ENCODE measurements at places on chromosomes 13 and 19. TPM values are rescaled to one million over a fixed set of nuclear protein-coding genes. Genes with fewer than 3 reads are reported as not detected.

- H3K4me1 ChIP-seq, result no peaks in the 10 kb centered on the region
- H3K36me3 ChIP-seq, result no peaks in the 10 kb centered on the region
- no peak overlapping the region for H3K27ac ChIP-seq
- DNase-seq, result no peak
- peaks cover 12% of the 10 kb centered on the region for H3K27me3 ChIP-seq
- no peak overlapping the region for H3K4me3 ChIP-seq
Measured at GRCh38 chr19:6500837-6501739, 1.0 kb downstream of the TUBB4A start.

GRCh38 chr13:113169277-113170272 lies 11.1 kb downstream of the PROZ start:
- no peaks in the 10 kb centered on the region for H3K27me3 ChIP-seq
- no peaks in the 10 kb centered on the region for H3K36me3 ChIP-seq
- H3K27ac ChIP-seq, result no peak overlapping the region
- H3K4me1 ChIP-seq, result no peaks in the 10 kb centered on the region
- no peak overlapping the region for H3K4me3 ChIP-seq
- DNase-seq, result peak; percentile 62

- DNase-seq, result no peak
- no peak overlapping the region for H3K27ac ChIP-seq
- no peaks in the 10 kb centered on the region for H3K36me3 ChIP-seq
- no peak overlapping the region for H3K4me3 ChIP-seq
- no peaks in the 10 kb centered on the region for H3K4me1 ChIP-seq
- no peaks in the 10 kb centered on the region for H3K27me3 ChIP-seq
Measured at GRCh38 chr13:24012648-24013047, 115.3 kb upstream of the C1QTNF9B start.

GRCh38 chr13:84831666-84832657 lies 949.7 kb upstream of the SLITRK1 start:
- H3K4me3 ChIP-seq, result no peak overlapping the region
- H3K36me3 ChIP-seq, result no peaks in the 10 kb centered on the region
- no peaks in the 10 kb centered on the region for H3K27me3 ChIP-seq
- no peak overlapping the region for H3K27ac ChIP-seq
- no peak for DNase-seq

- no peak overlapping the region for H3K4me3 ChIP-seq
- no peaks in the 10 kb centered on the region for H3K27me3 ChIP-seq
- H3K4me1 ChIP-seq, result no peaks in the 10 kb centered on the region
- H3K36me3 ChIP-seq, result no peaks in the 10 kb centered on the region
- DNase-seq, result no peak
Measured at GRCh38 chr19:20151617-20152145, 15.3 kb upstream of the ZNF486 start.

DNA sequence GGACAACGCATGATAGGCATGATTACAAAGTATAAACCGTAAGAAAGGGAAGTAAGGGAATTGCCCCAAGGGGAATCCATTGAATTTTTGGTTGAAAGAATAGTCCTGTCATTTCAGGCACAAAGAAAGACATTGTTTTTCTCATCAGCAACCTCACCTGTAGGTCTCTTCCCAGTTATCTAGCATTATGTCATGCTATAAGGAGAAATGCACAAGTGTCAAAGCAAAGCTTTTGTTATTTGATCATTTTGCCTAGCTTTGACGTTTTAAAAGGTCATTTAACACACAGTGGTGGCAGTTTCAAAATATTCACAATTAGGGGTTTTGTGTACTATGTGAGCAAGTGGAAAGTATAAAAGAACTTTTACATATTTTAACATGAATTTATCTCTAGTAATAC lies 796.2 kb upstream of the MIR17HG start:
- no peaks in the 10 kb centered on the region for H3K4me1 ChIP-seq
- no peaks in the 10 kb centered on the region for H3K36me3 ChIP-seq
- H3K4me3 ChIP-seq, result no peak overlapping the region
- DNase-seq, result no peak

- H3K4me3 ChIP-seq, result no peak overlapping the region
- DNase-seq, result no peak
- no peak overlapping the region for H3K27ac ChIP-seq
- H3K36me3 ChIP-seq, result no peaks in the 10 kb centered on the region
- H3K27me3 ChIP-seq, result no peaks in the 10 kb centered on the region
Measured at GRCh38 chr13:38566023-38566422, 120.9 kb upstream of the FREM2 start.

The AMH gene
- 1.9 TPM for polyA plus RNA-seq

The PLVAP gene
- polyA plus RNA-seq, result 115 TPM

The CYP4F2 gene
- 45.1 TPM for polyA plus RNA-seq

The DKKL1 gene
- 0.19 TPM for polyA plus RNA-seq

The CNN1 gene
- 1.1 TPM for polyA plus RNA-seq

Data from small intestine (tissue), 16 donors.